ENCODE measurements at places on chromosomes 6 and 20.

DNA sequence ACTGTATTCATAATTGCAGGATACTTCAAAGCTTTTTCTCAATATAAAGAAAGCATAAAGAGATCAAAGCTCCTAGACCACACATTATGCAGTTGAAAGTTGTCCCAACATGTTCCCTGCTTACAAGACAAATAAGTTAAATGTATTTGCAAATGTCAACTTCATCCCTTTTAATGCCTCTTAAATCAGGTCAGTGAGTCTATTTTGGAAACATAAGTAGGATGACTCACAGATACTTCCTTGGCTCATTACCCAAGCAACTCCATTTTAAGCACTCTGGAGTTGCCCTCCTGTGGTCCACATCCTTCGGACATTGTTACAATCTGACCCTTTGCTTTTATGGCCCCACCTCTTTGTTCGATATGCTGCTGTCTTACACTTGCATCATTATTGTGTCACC is 162.0 kb downstream of the FAXC start:
- DNase-seq: no peak

GRCh38 chr6:148578489-148578814 is 168.4 kb upstream of the UST start:
- DNase-seq: no peak

GRCh38 chr6:48476257-48476656 is 365.3 kb upstream of the PTCHD4 start:
- peak; percentile 76 for DNase-seq

GRCh38 chr6:17473554-17473953 is 80.2 kb downstream of the CAP2 start:
- DNase-seq: no peak

DNA sequence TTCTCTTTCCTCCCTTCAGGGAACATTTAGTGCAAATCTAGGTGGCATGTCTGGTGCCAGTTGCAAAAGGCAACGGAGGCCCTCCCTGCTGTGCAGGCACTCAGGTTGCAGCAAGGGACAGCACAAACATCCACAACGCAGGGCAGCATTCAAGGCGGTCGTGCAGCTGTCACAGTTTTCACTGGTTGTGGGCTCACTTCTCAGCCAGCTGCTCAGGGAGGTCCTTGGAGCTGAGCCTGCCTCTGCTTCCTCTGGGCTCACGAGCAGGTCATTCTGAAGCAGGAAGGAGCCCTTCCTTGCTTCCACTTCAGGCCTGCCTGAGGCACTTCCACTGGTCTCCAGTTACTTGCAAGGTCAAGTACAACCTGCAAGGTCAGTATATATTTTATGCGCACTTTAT is 3.8 kb upstream of the NPEPL1 start:
- peak; percentile 52 for DNase-seq

GRCh38 chr6:5174756-5175549 is 85.8 kb downstream of the LYRM4 start:
- DNase-seq: no peak

GRCh38 chr6:90936286-90936685 is 349.4 kb upstream of the MAP3K7 start:
- DNase-seq: no peak

DNA sequence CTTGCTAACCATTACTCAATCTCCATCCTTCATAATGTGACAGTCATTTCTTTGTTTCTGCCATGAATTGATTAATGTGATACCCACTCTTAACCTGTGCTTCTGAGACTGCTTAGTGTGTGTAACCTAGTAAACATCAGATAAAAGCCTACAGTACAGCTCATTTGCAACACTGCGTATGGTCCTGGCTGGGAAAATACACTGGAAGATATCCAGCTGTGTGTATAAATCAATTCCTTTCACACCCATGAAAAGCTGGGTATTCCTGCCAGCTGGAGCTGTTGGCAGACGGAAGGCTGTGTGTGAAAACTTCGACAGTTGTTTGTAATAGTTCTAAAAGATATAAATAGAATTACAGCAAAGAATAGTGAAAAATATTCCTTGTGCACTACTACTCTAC is 509.2 kb downstream of the FRK start:
- no peak for DNase-seq

DNA sequence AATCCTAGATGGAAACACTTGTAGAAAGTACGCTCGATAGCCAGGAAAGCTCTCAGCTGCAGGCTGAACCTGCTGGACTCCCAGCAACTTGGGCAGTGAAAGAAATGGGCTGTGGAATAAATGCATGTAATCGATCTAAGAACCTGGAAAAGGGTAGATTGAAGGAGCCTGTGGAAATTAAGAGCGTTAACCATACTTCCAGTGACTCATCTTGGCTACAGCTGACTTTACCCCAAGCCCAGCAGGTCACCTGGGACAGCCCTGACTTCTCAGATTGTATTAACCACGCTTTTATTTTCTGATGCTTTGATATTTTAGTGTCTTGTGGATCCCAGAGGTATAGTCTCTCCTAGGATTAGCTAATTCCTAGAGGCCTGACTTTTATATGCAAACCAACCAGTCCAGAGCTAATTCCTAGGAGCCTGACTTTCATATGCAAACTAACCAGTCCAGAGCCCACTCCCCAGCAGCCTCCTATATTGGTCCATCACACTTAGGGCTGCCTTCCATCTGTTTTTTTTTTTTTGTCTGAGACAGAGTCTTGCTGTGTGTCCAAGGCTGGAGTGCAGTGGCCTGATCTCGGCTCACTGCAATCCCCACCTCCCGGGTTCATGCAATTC is 86.3 kb downstream of the GMPR start:
- DNase-seq: peak; percentile 64

GRCh38 chr20:36384022-36384619 is 78.0 kb downstream of the DLGAP4 start:
- DNase-seq: peak; percentile 45

DNA sequence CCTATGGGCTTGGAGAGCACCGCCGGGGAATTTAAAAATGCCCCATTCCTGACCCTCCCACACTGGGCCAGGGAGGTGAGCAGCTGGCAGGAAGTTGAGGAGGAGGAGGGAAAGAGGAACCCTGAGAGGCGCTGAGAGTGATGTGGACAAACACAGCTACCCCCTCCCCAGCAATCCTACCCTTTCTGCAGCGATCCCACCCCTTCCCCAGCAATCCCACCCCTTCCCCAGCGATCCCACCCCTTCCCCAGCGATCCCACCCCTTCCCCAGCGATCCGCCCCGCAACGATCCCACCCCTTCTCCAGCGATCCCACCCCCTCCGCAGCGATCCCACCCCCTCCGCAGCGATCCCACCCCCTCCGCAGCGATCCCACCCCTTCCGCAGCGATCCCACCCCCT is 111.6 kb downstream of the SYCP2 start:
- DNase-seq: no peak

GRCh38 chr6:20117474-20117873 is 94.8 kb downstream of the MBOAT1 start:
- no peak for DNase-seq

GRCh38 chr6:4319981-4320683 is 184.8 kb upstream of the ECI2 start:
- peak; percentile 64 for DNase-seq

GRCh38 chr20:32767418-32768198 is 5.4 kb downstream of the DNMT3B start:
- no peak for DNase-seq

GRCh38 chr6:116398316-116399010 is 27.7 kb downstream of the DSE start:
- DNase-seq: peak; percentile 70

- DNase-seq: no peak
These were observed 558.4 kb upstream of the CDH4 start for GRCh38 chr20:60693496-60694133.

- peak; percentile 15 for DNase-seq
These were observed 14.0 kb downstream of the ZC2HC1B start for GRCh38 chr6:143878272-143878760.

- DNase-seq: peak; percentile 74
These were observed 35.9 kb downstream of the PLCG1 start for GRCh38 chr20:41173161-41173721.

- DNase-seq: peak; percentile 67
These were observed at the start of gene TPBG for GRCh38 chr6:82363428-82364086. Gene TPBG, plus strand, starts transcription at chr6:82363817. Its CDS starts 1,145 bp downstream, at chr6:82364962.

GRCh38 chr6:117908246-117909068 is 1.4 kb downstream of the SLC35F1 start:
- DNase-seq: no peak

- DNase-seq: no peak
These were observed 213.8 kb upstream of the CST7 start for GRCh38 chr20:24735263-24735662.

GRCh38 chr6:107125771-107126170 is 10.5 kb upstream of the BEND3 start:
- no peak for DNase-seq

- no peak for DNase-seq
These were observed 203.4 kb downstream of the TTLL2 start for GRCh38 chr6:167528239-167528638.

GRCh38 chr6:169833258-169833794 is 81.9 kb downstream of the ERMARD start:
- DNase-seq: no peak

DNA sequence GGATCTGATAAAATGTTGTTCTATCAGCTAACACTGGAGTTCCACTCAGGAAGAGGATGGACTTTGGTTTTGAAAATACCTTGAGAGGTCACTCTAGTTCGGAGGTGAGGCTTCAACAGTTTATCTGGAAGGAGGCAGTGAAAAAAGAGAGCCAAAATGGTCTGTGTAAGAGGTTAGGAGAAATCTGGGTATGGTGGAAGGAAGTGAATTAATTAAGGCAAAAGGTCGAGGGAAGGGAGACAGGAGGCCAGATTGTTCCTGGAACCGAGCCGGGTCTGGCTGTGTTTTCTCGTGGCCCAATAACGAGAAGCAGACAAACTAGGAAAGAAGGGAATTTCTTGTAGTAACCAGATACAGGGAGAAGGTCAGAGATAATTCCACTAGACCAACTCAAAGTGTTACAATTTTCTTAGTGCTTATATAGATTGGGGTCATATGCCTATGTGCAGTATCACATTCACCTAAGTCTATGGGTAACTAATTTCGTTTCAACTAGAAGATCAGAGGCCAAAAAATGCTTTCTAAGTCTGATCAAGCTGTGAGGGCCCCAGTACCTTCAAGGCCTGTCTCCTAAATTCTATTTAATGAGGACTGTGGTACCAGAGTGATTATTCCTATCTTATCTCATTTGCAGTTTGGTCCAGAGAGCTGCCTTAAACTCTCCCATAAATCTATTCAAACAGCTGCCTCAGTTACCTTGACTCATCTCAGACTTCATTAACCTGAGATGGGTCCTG is 96.0 kb upstream of the SNX9 start:
- DNase-seq: no peak

DNA sequence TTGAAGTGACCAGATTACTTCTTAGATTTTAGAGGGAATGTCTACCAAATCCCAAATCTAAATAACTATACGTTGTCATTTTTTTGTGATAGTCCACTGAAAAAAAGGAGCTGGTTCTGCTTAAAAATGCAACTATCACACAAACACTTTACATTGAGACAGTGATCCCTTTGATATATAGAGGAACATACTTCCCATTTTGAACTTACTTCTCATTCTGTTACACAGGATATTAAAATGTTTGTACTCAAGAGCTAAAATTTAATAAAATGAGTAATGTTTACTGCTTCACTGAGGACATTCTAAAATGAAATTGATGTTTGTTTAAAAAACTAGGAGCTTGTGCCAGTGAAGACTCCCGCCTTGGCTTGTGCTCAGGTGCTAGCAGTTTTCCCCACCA is 174.1 kb downstream of the CARMIL1 start:
- DNase-seq: no peak

GRCh38 chr6:56864171-56864616 is 90.7 kb upstream of the BEND6 start:
- DNase-seq: peak; percentile 42

GRCh38 chr6:104887350-104887749 is 27.6 kb upstream of the HACE1 start:
- DNase-seq: peak; percentile 42

- DNase-seq: peak; percentile 91
These were observed 64.9 kb upstream of the ARHGAP18 start for GRCh38 chr6:129774697-129775447.

DNA sequence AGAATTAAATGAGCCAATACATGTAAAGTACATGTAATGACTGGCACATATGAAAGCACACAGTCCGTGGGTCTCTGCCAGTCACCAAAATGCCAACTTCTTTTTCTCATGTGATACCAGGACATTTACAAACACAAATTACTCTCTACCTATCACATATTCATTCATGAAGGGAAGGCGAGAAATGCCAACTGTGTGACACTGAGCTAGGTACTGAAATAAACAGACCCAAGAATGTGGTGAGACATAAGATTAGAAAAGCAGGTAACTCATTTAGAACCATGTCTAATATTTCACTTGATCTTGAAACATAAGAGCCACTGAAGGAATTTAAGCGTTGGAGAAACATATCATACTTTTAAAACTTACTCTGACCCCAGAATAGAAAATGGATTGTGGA is 41.4 kb downstream of the HBS1L start:
- DNase-seq: no peak

DNA sequence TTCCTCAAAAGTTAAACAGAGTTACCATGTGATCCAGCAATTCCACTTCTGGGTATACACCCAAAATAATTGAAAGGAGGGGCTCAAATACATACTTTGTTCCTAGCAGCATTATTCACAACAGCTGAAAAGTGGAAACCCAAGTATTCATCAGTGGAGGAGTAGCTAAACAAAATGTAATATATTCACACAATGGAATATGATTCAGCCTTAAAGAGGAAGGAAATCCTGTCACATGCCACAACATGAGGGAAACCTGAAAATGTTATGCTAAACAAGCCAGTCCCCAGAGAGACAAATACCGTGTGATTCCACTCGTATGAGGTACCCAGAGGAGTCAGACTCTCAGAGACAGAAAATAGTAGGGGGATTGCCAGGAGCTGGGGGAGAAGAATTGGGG is 44.5 kb downstream of the PXDC1 start:
- DNase-seq: no peak

DNA sequence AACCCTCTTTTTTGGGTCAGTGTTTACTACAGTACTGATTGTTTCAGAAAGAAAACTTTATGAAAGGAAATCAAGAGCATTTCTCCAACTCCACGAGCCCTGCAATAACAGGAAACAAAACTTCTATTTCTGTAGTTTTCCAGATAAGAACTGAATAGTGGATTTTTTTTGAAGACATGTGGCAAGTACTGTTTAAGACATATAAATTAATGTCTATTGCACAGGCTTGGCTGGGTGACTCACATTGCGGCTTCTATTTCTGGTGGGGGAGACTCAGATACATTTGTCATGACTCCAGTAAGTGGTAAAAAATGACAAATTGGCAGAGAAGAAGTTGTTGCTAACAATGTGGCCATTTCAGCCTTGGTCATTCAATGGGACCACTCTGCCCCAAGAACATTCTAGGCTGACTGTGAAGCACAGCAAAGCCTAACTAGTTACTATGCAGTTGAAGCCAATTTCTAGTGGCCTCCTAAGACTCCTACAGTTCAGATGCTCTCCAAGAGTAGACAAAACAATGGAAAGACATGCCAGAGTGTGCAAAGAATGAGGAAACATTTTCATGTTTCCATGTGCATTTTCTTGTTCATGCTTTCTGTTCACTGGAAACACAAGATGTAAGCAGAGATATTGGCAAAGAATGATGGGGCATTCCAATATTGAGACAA is 200.9 kb downstream of the EDN1 start:
- DNase-seq: peak; percentile 69

Measured in choroid plexus epithelial cell (primary cell).